ENCODE measurements at places on chromosomes 7 and 10.

DNA sequence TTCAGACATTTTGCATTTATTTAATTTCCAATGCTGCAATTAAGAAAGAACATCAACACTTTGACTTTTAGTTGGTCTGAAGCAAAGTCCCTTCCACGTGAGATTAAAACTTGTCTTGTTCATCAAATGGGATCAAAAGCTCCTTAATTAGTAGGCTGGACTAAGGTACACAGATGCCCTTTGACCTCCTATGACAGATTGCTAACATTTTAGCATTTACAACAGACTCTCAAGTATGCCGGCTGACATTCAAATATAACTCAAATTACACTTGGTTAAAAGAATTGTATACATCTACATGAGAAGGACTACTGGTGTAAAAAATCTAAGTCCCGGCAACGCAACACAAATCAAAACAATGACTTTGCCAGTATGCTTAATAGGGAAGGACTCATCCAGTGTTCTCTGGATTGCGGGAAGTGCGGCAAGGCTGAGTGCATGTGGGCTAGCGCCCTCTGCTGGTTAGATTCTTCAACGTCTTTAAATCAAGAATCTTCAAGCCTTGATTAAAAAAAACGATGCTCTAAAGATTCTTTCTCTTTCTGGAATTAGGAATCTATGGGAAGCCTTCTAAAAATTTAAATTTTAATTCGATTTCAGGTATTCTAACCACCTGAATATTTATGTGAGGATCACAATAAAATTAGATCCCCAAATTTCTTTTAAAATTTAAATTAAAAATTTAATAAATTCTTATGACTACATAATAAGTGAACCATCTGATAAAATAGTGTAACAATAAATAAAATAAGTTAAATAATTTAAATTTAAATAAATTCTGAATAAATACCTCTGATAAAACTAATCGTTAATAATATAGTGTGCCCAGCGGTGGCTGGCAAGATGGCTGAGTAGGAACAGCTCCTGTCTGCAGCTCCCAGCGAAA is 444.7 kb downstream of the DGKB start:
- peak; percentile 83 for DNase-seq

DNA sequence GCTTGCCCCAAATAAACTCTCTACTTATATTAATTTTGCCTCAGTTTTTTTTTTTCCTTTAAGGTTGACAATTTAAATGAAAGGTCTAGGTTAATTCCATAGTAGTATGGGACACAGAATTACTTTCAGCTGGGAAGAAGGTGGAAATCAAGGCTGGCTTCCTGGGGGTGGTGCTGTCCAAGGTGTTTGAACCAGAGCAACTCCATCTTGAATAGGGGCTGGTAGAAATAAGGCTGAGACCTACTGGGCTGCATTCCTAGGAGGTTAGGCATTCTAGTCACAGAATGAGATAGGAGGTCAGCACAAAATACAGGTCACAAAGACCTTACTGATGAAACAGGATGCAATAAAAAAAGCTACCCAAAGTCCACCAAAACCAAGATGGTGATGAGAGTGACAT is 1190.8 kb upstream of the AUTS2 start:
- DNase-seq, result no peak

DNA sequence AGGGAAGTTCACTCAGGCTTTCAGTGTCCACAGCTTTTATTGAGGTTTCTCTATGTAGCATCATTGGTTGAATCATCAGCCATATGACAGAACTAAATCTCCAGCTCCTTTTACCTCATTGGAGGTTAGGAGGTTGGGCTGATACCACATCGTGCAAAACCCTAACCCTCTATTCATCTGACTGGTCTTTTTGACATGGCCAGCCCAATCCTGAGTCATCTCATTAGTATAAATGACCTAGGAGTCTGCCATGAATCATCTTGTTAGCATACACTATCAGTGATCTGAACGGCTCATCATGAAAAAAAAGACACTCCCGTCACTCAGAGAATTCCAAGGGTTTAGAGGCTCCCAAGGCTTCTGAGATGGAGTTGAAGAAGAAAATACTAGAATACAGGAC is 669.8 kb upstream of the POT1 start:
- no peak for DNase-seq

- no peak for DNase-seq
Observed at GRCh38 chr7:55251313-55251712, 113.8 kb upstream of the LANCL2 start.

DNA sequence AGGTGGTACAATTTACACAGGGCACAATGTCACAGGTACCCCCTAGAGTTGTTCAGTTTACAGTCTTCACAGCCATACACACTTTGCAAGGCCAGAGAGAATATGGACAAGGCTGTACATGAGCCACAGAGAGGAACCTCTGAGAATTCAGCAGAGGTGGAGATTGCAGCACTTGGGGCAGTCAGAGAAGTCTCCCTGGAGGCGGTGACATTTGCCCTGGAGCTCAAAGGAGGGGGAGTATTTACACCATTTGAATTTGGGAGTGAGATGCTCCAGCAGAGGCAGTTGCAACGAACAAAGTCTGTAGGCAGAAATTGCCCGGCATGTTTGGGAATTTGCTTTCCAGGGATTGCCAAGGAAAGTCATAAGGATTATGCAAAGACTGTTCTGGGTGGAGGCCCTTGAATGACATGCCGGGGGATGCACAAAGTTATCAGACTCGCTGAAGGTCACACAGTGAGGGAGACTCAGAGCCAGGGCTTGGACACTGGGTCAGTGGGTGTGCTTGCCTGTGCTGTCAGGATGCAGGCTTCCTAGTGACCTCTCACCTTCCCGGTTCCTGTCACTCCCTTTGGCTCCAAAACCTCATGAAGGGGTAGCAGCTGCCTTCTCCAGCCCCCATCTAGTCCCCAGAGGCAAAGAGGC is 160.7 kb upstream of the PCBD1 start:
- DNase-seq, result no peak

- no peak for DNase-seq
Observed at GRCh38 chr10:101696632-101697031, 1.7 kb upstream of the FBXW4 start.

- DNase-seq, result peak; percentile 100
Observed at GRCh38 chr10:14074062-14074884, 256.5 kb downstream of the FRMD4A start.

DNA sequence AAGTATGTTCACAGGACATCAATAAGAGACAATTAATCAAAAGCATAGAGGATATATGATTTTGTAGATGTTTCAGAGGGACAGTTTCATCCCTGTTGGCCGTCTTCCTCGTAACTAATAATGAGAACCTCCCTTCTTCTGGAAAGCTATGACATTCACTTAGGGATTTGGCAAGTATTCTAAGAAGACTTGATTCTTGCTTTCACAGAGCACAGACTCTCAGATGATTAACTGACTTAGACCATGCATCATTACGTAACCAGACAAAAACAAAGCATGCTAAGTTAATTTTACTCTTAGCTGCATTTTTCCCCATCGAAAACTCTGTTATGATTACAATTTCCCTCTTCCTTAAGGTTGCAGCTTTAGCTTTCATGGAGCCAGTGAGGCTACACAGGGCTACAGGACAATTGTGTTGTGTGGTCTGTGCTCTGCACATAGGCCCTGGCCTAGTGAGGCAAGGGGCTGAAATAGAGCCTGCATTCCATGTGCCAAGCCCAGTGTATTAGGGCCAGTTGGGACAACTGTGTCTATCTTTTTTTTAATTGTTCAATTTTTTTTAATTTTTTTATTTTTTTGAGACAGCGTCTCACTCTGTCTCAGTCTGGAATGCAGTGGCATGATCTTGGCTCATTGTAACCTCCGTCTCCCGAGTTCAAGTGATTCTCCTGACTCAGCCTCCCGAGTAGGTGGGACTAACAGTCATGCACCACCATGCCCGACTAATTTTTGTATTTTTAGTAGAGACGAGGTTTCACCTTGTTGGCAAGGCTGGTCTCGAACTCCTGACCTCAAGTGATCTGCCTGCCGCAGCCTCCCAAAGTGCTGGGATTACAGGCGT is 105.3 kb downstream of the PLXDC2 start:
- peak; percentile 49 for DNase-seq
